ENCODE measurements at places on chromosomes 12 and 14.

DNA sequence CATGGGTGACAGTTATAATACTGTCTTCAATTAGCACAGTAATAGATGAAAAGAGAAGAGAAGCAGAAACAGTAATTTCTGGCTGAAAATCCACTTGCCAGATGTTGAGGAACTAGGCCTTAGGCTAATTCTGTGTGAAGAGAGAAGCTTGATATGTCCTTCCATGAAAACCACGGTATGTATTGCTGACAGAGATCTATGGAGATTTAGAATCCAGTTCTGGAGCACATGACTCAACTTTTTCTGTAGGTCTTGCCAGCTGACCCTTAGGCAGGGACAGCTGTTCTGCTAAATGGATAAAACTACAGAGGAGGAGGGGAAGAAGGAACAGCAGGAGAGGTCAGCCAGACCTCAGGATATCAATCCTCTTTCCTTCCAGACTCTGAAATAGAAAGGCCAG, 211.5 kb downstream of the PRKD1 start:
- no peak for DNase-seq

- peak; percentile 7 for DNase-seq
These were observed 56.5 kb downstream of the HCAR2 start for GRCh38 chr12:122646517-122647217.

DNA sequence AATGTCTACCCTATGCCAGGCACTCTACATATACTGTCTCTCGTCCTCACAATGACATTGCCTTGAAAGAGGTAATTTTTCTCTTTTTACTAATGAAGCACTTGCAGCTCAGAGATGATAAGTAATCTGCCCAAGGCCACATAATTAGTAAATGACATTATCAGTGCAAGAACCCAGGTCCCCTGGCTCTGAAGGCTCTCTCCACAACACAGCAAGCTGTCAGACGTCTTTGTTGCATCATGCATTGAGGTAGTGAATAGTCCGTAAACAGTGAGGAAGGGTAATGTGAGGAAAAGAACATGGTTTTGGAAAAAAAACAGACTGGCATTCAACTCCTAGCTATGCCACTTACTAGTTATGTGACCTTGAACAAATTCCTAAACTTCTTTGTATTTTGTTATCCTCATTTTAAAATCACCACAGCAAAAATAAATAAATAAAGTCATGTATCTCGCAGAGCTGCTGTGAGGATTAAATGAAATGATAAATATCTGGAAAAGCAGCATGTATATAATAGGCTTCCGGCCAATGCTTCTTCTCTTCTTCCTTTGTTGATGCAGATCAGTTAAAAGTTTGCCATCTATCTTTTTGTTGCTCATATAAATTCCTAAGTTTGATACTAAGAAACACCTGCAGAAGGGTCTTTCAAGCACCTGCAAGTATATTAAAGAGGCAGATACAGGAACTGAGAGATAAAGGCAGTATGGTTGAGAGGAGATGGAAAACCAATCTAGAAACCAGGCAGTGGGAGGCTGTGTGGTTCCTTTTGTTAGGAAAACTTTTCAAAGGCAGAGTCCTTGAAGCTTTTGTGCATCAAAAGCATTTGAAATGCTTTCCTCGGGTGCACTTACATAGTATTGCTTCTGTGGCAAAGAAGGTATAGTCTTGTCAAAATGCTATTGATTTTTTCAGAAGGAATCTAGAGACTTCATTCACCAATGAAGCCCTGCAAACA, 82.8 kb downstream of the BTG1 start:
- DNase-seq: no peak

GRCh38 chr14:105299654-105300541, 903 bp downstream of the BRF1 start:
- no peak for DNase-seq

DNA sequence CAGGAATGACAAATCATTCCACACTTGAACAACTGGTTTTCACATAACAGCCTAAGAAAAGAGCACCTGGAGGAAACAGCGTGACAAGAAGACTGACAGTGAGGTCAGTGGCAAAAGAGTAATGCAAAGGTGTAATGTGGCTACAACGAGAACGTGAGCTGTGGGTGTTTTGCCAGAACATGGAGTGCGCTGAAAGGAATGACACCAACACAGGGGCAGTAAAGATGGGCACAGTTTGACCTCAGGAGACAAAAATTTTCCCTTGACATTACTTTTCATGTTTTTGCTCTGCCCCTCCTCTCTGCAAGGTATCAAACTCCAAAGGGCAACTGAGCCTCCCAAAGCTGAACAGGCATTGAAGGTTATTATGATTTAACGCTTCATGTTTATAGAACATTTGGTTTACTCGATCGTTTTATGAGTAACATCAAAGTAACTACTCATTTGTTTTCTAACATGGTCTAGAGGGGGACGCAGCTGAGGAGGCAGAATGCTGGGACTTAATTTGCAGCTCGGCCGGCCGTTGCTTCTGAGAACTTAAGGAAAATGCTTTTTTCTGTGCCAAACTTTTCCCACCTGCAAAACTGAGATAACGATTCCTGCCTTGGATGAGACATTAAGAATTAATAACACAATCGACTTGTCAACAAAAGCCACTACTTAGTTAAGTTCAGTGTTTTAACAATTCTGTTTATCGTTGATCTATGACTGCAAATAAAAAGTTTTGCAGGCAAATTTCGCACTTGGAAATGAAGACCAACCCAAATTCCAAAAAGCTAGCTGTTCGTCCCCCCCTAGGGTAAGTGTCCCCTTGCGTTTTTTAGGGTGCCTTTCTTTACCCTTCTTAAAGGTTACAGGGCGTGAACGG, 954 bp downstream of the HAUS4 start:
- DNase-seq: no peak

All from stimulated activated CD4-positive, alpha-beta T cell treated with anti-CD3 and anti-CD28 coated beads, Interleukin-15, amount 100 ng/mL, for 1 hour (primary cell).